ENCODE measurements at places on chromosomes 1 and 21.

DNA sequence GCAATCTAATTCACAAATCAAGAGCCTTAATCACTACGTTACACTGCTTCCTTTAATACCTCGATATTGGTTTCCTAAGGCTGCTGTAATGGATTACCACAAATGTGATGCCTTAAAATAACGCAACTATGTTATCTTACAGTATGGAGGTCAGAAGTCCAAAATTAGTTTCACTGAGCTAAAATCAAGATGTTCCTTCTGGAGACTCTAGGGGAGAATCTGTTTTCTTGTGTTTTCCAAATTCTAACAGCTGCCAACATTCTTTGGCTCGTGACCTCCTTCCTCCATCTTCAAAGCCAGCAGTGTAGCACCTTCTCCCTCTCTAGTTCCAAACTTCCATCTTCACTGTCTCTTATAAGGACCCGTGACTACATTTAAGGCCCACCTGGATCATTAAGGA is 335.0 kb upstream of the NFIA start:
- DNase-seq: no peak

GRCh38 chr21:25402134-25402961 is 204.9 kb downstream of the MRPL39 start:
- no peak for DNase-seq

GRCh38 chr1:67686267-67687197 is 1.5 kb downstream of the GADD45A start:
- DNase-seq: peak; percentile 56

DNA sequence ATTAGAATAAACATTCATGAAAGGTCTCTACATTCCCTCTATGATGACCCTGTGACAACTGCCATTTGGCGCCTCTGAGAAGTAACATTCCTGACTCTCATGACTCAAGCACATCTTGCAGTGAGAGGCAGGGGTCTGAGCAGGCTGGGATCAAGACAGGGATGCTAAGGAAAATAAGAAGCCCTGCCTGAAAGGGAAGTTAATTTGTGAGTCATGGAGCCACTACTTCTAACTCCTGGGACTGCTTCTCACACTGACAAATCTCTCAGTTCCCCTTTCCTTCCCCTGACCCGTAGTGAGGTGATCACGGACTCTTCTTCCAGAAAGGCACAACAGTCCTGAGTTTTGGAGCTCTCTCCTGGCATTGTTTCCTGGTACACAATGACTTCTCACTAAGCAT is 231.9 kb downstream of the TNR start:
- no peak for DNase-seq

GRCh38 chr1:53294567-53294966 is 33.3 kb downstream of the LRP8 start:
- DNase-seq: peak; percentile 35

DNA sequence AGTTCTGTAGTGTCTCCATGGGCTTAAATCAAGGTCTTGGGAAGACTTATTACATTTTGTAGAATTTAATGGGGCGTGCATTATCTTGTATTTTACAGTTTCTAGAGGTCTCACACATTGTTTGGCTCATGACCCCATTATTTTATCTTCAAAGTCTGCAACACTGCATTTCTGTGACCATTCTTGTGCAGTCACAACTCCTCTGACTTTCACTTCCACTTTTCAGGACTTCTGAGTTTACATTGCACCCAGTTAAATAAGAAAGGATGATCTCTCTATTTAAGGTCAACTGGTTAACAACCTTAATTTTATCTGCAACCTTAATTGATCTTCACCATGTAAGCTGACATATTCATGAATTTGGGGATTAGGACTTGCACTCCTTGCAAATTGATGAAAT is 1186.6 kb downstream of the MRPL39 start:
- DNase-seq: no peak

GRCh38 chr1:11802973-11803885 is 2.5 kb downstream of the MTHFR start:
- peak; percentile 55 for DNase-seq

DNA sequence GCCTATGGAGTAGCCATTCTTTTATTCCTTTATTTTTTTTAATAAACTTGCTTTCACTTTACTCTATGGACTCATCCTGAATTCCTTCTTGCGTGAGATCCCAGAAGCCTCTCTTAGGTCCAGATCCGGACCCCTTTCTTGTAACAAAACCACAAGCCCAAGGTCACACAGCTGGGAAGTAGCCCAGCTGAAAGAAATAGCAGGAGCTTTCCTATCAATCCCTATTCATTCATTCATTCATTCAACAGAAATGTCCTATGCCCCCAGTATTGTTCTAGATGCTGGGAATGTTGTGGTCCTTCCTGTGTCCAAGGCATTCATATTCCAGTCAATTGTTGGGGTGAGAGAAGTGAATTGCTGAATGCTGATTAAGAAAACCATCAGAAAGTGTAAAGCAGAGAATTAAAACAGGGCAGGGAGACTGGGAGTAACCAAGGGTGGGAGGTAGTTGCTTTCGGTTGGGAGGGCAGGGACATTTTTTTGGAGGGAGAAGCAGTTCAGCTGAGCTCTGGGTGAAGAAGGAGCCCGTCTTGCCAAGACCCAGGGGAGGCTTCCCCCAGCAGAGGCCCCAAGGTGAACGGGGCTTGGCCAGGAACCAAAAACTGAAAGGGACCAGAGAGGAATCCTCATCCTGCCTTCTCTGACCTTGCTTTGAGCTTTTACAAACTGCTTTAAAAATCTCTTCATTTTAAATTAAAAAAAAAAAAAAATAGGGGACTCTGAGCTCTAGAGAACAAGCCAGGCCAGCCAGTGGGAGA is 10.8 kb downstream of the PLA2G2D start:
- no peak for DNase-seq

- no peak for DNase-seq
These were observed 242.3 kb downstream of the SDCCAG8 start for GRCh38 chr1:243497939-243498681.

- no peak for DNase-seq
These were observed 45.5 kb upstream of the CDC42BPA start for GRCh38 chr1:227363825-227364224.

- DNase-seq: no peak
These were observed 13.6 kb downstream of the POGK start for GRCh38 chr1:166852918-166853317.

DNA sequence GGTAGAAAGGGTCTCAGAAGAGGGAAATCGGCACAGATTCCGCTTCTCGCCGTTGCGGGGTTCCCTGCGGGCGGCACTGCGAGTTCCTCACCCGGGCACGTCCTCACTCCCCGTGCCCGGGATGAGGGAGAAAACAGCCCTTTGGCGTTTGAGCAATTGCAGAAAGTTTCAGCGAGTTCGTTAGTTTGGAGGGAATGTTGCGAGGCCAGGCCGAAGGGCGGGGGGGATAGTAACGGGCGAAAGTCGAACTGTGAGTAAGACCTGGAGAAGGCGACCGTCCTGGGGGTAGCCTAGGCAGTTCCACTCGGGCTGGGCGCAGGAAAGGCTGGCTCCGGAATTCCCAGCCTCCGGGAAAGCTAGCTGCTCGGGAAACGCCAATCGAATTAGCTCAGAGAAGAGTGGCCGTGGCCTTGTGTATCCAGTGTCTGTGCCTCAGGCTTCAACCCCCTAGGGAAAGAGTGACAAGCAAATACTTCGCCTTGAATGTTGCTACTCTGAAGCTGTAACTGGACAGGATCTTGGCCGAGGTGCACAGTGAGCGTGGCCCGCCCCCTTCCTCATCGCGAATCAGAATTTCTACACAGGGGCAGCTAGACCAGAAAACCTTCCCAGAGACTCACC is 787 bp downstream of the PTGFR start:
- no peak for DNase-seq

GRCh38 chr1:51669272-51669671 is 52.4 kb downstream of the OSBPL9 start:
- no peak for DNase-seq

DNA sequence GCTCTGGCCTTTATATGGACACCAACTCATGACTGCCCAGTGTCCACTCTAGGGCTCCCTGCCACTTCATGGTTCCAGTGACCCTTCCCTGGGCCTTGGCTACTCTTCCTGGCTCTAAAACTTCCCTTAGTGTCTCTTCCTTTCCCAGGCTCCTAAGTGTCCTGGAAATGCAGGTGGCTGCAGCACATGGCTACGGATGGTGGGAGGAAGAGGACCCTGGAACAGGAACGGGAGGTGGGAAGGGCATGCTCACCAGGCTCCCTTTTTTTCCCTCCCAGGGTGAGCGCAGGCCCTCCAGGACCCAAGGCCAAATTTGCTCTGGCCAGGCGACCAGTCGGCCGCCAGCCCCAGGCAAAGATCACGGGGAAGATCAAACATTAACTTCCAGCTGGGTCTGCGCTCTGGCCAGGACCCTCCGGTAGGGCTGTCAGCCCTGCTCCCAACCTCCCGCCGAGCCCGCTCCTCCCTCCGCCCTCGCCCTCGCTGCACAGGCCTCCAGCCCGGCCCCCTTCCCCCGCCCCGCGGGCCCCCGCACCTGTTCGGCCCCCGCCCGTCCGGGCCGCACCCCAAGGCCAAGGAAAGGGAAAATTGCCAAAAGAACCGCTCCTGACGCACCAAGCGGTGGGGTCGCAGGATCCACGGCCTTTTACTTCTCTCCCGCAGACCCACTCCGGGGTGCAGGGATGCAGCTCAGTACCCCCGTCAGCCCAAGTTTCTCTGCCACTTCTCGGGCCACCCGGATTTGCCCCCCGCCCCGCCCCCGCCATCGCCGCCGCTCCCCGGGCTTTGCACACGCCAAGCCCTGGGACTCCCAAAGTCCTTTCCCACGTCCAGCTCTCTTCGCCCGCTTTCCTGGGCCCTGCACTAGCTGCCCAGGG is 894 bp downstream of the TCEA3 start:
- no peak for DNase-seq

DNA sequence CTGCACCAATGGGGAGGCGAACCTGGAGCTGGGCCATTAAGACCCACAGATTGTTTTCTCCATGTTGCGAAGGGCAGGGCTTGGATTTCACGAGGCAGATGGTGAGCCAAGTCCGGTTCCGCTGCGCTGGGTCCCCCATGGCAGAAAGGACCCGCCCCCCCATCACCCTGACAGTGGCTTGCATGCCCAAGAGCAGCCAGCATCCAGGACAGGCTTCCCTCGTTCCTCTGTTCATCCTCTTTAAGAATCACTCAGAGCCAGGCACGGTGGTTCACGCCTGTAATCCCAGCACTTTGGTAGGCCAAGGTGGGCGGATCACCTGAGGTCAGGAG is 15.8 kb upstream of the NPHP4 start:
- DNase-seq: no peak

DNA sequence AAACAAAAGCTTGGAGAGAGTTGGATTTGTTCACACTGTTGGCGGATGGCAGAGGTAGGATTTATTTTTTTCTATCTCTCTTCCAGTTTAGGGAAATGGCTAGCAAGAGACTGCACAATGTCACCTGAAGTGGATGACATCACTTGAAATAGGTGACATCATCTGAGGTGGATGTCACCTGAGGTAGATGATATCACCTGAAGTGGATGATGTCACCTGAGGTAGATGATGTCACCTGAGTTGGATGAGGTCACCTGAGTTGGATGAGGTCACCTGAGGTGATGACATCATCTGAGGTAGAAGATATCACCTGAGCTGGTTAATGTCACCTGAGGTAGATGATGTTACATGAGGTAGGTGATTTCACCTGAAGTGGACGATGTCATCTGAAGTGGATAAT is 413.4 kb downstream of the DSCAM start:
- no peak for DNase-seq

- no peak for DNase-seq
These were observed 97.2 kb downstream of the CAMTA1 start for GRCh38 chr1:6882414-6882813.

- DNase-seq: peak; percentile 25
These were observed 2.1 kb downstream of the ARHGEF2 start for GRCh38 chr1:155976062-155976912.

DNA sequence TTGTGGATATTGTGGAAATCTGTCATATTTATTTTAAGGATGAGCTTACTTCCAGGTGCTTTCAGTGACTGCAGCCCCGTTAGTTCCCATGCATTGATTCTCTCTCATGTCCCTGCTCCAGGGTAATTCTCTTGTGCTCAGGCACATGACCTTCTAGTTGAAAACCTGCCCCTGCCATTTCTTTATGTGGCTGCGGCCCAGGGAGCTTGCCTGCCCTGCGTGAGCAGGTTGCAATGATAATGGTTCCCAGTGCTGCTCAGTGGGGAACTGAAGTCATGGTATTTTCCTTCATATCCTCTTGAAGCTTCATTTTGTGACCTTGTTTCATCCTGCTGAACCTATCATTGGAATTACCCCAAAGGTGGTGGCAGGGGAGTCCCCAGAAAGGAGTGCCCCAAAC is 229.8 kb downstream of the DISC1 start:
- no peak for DNase-seq

DNA sequence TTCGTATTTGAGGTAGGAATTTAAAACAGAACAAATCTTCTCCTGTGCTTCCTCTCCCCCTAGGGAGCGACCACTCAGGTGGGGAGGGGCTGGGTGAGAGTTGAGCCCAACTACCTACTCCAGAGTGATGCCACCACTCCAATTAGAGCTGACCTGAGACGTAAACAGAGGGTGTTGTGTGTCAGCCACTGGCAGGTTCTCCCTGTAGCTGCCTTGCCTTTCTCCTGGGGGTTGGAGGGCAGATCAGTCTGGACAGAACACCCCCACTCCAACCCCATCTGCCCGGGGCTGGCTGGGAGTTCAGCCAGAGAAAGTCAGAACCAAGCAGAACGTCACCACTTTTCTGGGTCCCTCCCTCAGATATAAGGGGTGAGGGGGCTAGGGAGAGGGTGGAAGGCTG is 2.0 kb downstream of the HPDL start:
- DNase-seq: no peak

- no peak for DNase-seq
These were observed 27.9 kb upstream of the NTPCR start for GRCh38 chr1:232922485-232922884.

- DNase-seq: no peak
These were observed 18.8 kb upstream of the EPS8L3 start for GRCh38 chr1:109782514-109782913.

GRCh38 chr1:173866413-173867115 is 1.2 kb downstream of the GAS5 start:
- DNase-seq: no peak

DNA sequence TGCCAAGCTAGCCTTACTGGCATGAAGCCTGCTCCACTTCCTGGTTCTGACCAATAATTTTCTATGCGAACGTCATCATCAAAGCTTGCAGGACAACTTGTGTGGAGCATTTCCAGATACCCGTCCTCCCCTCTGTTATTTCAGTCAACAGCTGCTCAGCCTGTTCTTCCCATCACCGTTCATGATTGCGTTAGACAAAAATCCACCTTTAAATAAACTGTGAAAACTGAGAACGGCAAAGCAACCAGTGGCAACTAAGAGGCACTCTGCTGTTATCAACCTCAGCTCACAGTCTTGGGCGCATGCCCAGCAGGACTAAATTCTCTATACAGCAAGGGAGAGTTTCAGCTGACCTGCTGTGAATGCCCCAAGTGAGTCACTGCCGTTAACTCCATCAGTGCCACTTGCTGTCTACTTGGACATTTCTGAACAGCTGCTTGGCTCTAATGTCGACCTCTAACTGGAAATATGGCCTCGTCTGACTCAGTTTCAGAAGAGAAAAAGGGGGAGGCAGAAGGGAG is 207.4 kb upstream of the RUNX1 start:
- no peak for DNase-seq

- DNase-seq: no peak
These were observed 5.2 kb upstream of the PIGC start for GRCh38 chr1:172448995-172449584.

- no peak for DNase-seq
These were observed 1557.4 kb downstream of the PLA2G4A start for GRCh38 chr1:188386161-188386560.

Measured in stimulated activated CD4-positive, alpha-beta T cell treated with anti-CD3 and anti-CD28 coated beads, Interleukin-4, amount 100 ng/mL, for 48 hours (primary cell).